Activated T-cell treated with anti-CD3 and anti-CD28 coated beads for 24 hours (primary cell): ENCODE measurements at places on chromosomes 7 and 10.

DNA sequence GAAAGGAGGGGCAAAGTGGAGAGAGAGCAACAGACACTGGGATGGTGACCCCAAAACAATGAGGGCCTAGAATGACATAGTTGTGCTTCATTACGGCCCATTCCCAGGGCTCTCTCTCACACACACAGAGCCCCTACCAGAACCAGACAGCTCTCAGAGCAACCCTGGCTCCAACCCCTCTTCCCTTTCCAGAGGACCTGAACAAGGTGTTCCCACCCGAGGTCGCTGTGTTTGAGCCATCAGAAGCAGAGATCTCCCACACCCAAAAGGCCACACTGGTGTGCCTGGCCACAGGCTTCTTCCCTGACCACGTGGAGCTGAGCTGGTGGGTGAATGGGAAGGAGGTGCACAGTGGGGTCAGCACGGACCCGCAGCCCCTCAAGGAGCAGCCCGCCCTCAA lies 20.7 kb downstream of the PRSS2 start:
- no peak for DNase-seq

GRCh38 chr10:78627254-78627795 lies 441.4 kb upstream of the ZMIZ1 start:
- DNase-seq: no peak

DNA sequence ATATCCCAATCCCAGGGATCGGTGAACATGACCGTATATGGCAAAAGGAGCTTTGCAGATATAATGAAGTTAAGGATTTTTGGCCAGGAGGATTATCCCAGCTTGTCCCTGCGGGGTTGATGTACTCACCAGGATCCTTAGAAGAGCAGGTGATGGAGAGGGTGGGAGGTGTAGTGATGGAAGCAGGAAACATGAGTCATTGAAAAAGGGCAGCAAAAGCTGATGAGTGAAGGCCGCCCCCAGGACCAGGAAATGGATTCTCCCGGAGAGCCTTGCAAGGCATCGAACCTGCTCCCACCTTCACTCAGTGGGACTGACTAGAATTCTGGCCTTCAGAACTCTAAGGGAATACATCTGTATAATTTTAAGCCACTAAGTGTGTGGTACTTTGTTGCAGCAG lies 5.2 kb upstream of the NUPR2 start:
- DNase-seq: no peak

GRCh38 chr10:71074176-71074755 lies 138.1 kb upstream of the UNC5B start:
- DNase-seq: no peak

DNA sequence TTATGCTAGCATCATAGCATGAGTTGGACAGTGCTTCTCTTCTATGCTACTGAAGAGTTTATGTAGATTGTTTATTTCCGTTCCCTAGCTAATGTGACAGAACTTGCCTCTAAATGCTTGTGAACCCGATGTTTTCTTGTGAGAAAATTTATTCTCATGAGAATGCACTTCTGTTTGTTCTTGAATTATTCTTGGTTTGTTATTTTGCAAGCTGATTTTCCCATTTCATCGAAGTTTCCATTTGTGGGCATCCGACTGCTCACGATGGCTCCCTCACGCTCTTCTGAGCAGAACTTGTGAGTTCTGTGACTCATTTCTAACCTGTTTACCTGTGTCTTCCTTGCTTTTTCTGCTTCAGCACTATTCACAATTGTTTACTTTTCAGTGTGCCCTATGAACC lies 59.9 kb downstream of the WDFY4 start:
- DNase-seq: no peak

DNA sequence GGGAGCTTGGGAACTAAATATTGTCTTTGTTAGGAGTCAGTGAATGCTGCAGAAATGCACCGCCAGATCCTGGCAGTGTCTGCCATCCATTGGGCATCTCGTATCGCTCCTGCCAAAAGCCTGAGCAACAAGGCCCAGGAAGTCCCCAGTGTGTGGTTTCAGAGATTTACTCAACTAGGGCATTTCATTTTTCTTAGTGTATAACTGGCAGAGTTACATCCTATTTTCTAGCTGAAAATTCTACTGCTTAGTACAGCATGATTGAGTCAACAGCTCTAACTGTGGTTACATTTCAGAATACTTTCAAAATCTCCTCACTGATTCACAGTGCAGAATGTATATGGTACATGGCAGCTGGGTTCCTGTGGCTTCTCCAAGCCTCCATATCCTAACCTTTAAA lies 95.8 kb upstream of the CREB5 start:
- DNase-seq: no peak

GRCh38 chr7:84412161-84412969 lies 217.8 kb upstream of the SEMA3A start:
- no peak for DNase-seq

GRCh38 chr10:72263613-72264241 lies 10.0 kb upstream of the DDIT4 start:
- no peak for DNase-seq

DNA sequence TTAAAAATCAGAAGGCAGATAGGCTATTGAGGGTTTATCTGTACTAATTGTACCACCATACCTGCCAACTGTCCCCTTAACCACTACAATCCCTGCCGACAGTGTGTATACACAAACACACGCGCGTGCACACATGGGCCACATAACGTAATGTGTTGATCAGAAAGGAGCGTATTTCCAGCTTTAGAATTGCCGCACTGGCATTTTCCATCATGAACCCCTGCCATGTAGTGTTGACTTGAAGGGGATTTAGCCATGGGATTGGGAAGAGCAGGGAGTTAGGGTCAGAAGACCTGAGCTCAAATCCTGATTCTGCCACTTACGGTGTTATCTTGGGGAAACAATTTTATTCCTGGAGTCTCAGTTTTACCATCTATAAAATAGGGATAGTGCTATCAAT lies 158.9 kb downstream of the TCF7L2 start:
- no peak for DNase-seq

DNA sequence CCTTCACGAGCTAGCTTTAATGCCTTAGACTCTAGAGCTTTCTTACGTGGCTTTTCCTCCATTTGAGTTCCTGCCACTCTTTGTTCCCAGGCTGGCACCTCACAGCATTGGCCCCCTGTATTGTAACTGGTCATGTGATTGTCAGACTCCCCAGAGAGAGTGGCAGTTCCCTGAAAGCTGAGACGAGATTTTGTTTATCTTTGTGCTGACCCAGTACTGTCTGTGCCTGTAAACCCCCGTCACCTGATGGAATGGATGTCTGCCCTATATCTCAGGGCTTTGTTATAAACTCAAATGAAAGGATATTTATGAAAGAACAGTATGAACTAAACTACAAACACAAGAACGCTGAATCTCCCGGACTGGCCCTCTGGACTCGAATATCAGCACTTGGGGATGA lies 13.0 kb downstream of the NOBOX start:
- DNase-seq: no peak

GRCh38 chr7:51706851-51707250 lies 390.2 kb upstream of the COBL start:
- DNase-seq: no peak

GRCh38 chr7:128384726-128385125 lies 23.2 kb upstream of the PRRT4 start:
- DNase-seq: no peak

DNA sequence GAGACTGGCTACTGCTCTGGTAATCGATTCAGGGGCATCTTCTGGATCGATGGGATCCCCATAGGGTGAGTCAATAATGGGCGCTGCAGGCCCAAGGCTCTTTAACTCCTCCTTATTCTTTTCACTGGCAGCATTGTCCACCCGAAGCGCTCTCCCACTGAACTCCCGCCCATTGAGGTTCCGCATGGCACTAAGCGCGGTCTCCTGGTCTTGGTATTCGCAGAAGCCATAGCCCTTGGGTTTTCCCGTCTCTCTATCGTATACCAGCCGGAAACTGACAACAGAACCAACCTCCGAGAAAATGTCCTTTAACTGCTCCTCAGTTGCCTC lies 285 bp downstream of the CSTF2T start:
- no peak for DNase-seq
